ENCODE measurements at places on chromosomes 7 and 10.

DNA sequence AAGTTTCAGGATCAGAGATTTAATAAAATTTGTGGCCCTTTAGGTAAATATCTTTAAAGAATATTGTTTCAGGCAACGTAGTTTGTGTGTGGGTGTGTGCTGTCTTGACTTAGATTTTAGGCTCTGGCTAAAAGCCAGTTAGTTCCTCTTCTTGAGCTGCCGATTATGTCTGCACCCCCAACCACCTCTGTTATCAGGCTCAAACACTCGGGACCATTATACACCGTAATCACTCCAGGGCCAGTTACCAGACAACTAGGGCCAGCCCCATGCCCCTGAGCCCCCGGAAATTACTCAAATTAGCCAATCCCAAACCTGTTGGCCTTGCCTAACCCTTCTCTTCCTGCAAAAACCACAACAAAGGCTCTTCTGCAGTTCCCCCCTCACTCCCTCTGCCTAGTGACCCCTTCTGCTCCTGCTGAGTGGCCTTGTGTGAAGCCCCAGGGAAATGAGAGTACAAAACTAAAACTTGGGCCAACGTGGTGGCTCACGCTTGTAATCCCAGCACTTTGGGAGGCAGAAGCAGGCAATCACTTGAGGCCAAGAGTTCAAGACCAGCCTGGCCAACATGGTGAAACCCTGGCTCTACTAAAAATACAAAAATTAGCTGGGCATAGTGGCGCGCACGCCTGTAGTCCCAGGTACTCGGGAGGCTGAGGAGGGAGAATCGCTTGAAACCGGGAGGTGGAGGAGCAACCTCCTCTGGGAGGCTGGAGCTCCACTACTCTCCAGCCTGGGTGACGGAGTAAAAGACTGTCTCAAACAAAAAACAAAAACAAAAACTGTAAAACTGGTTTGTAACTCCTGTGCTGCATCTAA lies 9.2 kb upstream of the HNRNPF start:
- DNase-seq: peak; percentile 74

- no peak for DNase-seq
Measured at GRCh38 chr7:156845379-156846101, 47.4 kb downstream of the LMBR1 start.

- DNase-seq: no peak
Measured at GRCh38 chr7:93862651-93863050, 27.9 kb downstream of the TFPI2 start.

GRCh38 chr10:101018118-101018599 lies 12.8 kb downstream of the PDZD7 start:
- DNase-seq: peak; percentile 73

GRCh38 chr10:75295868-75296441 lies 60.2 kb upstream of the COMTD1 start:
- peak; percentile 25 for DNase-seq

DNA sequence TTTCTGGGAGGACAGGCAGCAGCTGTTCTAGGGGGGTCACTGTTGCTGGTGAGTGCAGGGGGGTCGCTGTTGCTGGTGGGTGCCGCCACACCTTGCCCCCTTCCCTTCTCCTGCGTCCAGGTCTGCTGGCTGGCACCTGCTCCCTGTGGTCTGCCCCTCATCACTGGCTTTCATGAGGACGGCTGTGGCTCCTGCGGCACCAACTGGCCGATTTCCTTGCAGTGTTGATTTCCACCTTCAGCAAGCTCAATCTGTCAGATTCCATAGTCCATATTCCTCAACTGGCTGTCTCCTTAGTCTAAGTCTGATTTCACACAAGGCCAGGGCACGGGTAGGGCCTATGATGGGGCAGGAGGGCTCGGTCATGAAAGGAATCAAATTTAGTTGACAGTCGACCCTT lies 23.4 kb upstream of the GRB10 start:
- DNase-seq: no peak

- peak; percentile 11 for DNase-seq
Measured at GRCh38 chr10:127649642-127650041, 87.3 kb upstream of the FOXI2 start.

GRCh38 chr7:15464667-15465121 lies 97.1 kb downstream of the AGMO start:
- DNase-seq: no peak

GRCh38 chr10:47294057-47294456 lies 5.9 kb upstream of the GDF10 start:
- DNase-seq: no peak

GRCh38 chr7:27723085-27723484 lies 16.9 kb upstream of the TAX1BP1 start:
- DNase-seq: no peak

DNA sequence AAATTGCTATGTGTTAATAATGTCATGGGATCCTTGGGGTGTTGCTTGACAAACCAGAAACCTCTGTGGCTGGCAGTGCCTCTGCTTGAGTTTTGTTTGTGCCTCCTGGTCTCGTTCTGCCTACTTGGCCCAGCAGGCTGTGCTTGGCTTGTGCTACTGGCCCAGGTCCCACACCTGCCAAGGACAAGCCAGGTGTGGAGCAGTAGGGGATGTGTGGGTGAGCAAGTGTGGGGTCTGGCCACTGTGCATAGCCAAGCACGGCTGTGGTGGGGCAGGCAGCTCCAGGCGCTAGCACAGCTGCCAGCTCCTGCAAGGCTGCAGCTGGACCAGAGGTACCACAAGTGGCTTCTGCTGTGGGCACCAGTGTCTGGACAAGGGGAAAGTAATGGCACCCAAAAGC lies 149.6 kb upstream of the HGF start:
- DNase-seq: no peak

DNA sequence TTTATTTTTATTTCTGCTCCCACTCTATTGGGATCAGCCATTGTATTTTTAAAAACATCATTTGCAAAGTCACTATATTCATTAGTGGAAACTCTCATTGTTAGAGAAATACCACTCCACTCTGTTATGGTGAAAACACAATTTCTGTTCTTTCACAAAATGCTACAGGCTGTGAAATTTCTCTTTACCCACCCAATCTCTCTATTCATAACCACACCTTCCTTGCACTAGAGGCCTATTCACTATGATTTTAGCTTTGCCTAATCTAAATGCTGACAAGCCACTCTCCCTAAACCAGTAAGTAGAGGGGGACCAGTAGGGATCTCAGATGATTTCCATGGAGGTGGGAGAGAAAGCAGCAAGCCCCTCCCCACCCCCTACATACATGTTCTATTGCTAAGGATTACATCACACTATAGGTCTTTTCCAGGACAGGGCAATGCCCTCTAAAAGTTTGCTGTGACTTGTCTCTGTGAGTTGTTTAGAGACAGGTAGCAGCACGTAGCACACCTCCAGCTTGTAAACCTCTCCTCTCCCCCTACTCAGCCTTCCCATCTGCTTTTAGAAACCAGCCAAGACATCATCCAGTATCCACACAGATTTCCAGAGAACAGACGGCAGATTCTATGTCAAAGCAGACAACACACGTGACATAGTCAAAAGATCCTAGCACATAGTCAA lies 58.3 kb upstream of the PPP1R3C start:
- no peak for DNase-seq

- no peak for DNase-seq
Measured at GRCh38 chr7:12607134-12607533, 36.6 kb downstream of the SCIN start.

GRCh38 chr10:34758447-34758996 lies 56.6 kb downstream of the PARD3 start:
- DNase-seq: peak; percentile 35

- DNase-seq: no peak
Measured at GRCh38 chr10:12844811-12845483, 156.6 kb downstream of the CCDC3 start.

DNA sequence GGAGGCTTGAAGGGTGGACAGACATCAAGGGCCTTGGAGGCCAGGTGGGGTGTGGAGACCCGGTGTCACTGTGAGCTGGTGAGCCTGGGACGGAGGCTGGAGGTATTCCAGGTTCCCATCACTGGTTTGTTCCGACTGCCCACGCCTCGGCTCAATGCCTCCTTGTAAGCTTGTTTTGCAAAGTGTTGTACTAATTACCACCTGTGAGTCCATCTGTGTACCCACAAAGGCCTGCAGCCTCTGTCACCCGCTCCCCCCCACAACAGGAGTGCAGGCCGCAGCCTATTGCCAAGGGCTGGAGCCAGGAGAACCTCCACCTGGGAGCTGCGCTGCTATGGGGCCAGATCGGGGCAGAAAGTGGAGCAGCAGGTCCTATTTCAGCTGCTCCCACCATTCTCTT lies 521.8 kb upstream of the DPP6 start:
- no peak for DNase-seq

DNA sequence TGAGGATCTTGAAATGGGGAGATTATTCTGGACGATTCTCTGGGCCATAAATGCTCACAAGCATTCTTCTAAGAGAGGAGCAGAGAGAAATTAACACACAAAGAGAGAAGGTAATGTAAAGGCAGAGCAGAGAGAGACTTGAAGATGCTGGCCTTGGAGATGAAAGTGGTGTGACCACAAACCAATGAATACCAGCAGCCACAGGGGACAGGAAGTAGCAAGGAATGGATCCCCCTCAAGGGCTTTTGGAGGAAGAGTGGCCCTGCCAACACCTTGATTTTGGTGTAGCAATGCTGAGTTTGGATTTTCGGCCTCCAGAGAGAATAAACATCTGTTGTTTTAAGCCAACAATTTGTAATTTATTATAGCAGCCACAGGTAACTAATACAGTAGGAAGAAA lies 1155.6 kb downstream of the TYW1 start:
- DNase-seq: no peak

DNA sequence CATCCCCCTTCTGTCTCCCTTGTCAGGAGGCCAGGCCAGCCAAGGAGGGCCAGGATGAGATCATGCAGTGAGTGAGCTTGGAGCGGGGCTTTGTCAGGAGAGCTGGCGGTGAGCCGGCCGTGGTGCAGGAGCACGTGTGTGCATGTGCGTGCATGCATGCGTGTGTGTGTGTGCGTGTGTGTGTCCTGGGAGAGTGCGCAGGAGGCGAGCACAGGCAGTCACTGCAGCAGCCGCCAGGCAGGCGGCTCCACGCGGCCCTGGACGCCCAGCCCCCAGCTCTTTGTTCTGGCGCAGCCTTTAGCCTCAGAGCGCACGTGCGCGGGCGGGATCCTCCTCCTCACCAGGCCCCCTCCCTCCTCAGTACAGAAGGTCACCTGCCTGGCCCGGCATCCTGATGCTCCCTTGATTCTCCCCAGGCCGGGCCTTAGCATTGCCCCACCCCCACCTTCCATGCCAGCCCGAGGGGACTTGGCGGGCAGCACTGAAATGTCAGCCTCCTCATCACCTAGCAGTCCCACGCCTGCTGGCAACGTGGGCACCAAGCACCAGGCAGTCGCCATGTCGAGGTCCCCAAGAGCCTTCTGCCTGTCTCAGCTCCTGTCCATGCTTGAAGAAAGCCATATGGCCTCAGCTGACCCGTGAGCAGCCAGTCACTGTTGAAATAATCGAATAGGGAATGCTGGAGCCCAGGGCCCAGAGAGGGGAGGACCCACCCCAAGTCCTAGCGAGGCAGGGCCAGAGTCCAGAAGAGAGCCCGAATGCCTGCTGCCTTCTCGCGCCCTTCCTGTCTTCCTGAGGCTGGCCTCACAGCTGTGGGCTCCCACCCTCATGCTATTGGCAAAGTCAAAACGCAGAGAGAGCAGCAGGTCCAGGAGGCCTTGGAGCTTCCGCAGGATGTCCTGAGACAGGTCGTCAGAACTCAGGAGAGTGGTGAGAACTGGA lies 125.9 kb upstream of the PPIF start:
- DNase-seq: no peak

GRCh38 chr10:120768227-120768626 lies 82.9 kb upstream of the WDR11 start:
- no peak for DNase-seq

- DNase-seq: no peak
Measured at GRCh38 chr7:82629583-82629982, 186.0 kb upstream of the CACNA2D1 start.

GRCh38 chr7:151271699-151272355 lies 23.3 kb upstream of the SMARCD3 start:
- peak; percentile 95 for DNase-seq

DNA sequence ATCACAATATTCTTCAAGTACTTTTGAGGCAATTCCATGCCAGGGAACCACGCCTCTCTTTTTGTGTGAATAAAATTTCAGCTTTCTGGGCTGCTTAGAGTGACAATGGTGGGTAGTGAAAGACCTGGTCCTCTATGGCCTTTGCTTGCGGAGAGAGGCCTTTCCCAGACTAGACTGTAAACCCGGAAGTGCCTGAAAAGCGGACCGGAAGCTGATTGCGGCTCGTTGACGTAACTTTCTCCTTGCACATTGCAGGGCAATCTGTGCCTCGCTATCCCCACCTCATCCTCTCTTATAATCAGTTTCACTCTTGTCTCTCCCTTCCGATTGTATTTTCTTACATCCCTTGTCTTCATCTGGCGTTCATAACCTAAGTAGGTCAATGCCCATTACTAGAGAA lies 310.4 kb downstream of the CAMK1D start:
- no peak for DNase-seq

Data from suppressor macrophage (primary cell).